ENCODE measurements at places on chromosomes 2 and 18. TPM values are rescaled to one million over a fixed set of nuclear protein-coding genes. Genes with fewer than 3 reads are reported as not detected.

DNA sequence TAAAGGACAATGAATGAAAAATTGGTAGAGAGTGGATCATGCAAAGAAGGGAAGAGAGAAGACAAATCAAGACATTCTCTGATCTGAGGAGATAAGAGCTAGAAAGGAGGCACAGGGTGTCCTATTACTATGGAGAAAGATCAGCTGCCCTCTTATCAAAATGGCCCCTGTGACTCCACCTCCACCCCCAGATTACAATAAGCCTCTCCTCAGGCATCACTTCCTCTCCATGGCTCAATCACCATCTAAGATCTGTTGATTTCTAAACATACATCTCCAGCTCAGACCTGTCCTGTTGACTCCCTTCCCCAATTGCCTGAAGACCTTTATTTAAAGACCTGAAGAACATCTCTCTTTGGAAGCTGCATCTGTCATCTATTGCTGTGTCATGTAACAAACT, 43.2 kb downstream of the SP100 start:
- H3K27me3 ChIP-seq = no peaks in the 10 kb centered on the region
- H3K36me3 ChIP-seq = peaks cover 92% of the 10 kb centered on the region
- H3K4me3 ChIP-seq = no peak overlapping the region
- H3K27ac ChIP-seq = no peak overlapping the region

- H3K36me3 ChIP-seq = no peaks in the 10 kb centered on the region
- no peak overlapping the region for H3K27ac ChIP-seq
- H3K4me3 ChIP-seq = no peak overlapping the region
- no peak for DNase-seq
- peaks cover 5% of the 10 kb centered on the region for H3K4me1 ChIP-seq
These were observed 1.4 kb downstream of the SNORC start for GRCh38 chr2:232871418-232871834.

DNA sequence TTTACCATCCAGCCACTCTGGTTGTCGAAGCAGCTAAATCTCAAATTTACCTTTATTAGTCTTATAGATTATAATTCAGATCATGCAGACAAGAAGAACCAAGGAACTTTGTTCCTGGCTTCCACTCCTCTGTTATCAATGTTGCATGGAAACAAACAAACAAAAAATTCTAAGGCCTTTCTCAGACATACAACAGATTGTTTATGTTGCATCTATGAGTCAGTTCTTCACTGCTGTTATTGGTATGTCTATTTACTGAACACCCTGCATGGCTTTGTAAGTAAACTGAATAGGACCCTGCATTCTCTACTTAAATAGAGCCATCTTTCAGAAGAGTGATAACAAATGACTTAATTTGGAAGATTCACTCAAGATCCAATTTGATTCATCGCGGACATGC, 1.6 kb upstream of the ANKRD44 start:
- no peak overlapping the region for H3K27ac ChIP-seq
- no peaks in the 10 kb centered on the region for H3K27me3 ChIP-seq
- no peak overlapping the region for H3K4me3 ChIP-seq
- H3K4me1 ChIP-seq = peaks cover 33% of the 10 kb centered on the region
- no peaks in the 10 kb centered on the region for H3K36me3 ChIP-seq

- DNase-seq = no peak
- no peaks in the 10 kb centered on the region for H3K36me3 ChIP-seq
- H3K27me3 ChIP-seq = no peaks in the 10 kb centered on the region
These were observed 175.7 kb upstream of the POU3F3 start for GRCh38 chr2:104678181-104678580.

- no peaks in the 10 kb centered on the region for H3K36me3 ChIP-seq
- peaks cover 22% of the 10 kb centered on the region for H3K4me1 ChIP-seq
- H3K27me3 ChIP-seq = no peaks in the 10 kb centered on the region
- H3K27ac ChIP-seq = no peak overlapping the region
These were observed 7.1 kb upstream of the KLF11 start for GRCh38 chr2:10036095-10036884.

DNA sequence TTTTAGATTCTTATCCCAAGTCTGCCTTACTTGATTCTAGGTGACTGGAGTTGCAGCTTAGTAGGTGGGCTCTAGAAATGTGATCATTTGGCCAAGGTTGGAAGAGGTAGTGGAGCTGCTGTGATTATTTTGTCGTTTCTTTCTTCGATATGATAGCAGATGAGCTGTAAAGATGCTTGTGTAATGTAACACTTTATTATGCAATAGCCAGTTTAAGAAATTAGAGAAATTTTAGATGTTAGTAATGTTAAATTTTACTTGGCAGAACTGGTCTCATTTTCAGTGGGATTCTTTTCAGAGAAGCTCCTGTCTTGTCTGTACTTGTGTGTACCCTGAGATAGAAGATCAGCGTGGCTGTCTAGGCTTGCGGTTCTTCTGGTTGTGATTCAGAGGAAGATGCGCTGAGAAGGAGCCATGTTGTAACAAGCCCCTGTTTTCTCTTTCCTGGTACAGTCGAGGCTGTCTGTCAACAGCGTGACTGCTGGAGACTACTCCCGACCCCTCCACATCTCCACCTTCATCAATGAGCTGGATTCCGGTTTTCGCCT, 9.3 kb downstream of the TSN start:
- no peak overlapping the region for H3K27ac ChIP-seq
- no peaks in the 10 kb centered on the region for H3K27me3 ChIP-seq
- H3K4me1 ChIP-seq = no peaks in the 10 kb centered on the region
- no peak for DNase-seq

- no peak overlapping the region for H3K4me3 ChIP-seq
- no peak for DNase-seq
- no peak overlapping the region for H3K27ac ChIP-seq
- H3K4me1 ChIP-seq = peaks cover 35% of the 10 kb centered on the region
- H3K36me3 ChIP-seq = peaks cover 23% of the 10 kb centered on the region
- H3K27me3 ChIP-seq = no peaks in the 10 kb centered on the region
These were observed 126.4 kb downstream of the MAP4K4 start for GRCh38 chr2:101823859-101824258.

The ARHGAP28 gene
- total RNA-seq = not detected

GRCh38 chr2:114814355-114814754, 371.9 kb downstream of the DPP10 start:
- no peaks in the 10 kb centered on the region for H3K36me3 ChIP-seq
- DNase-seq = no peak
- H3K27ac ChIP-seq = no peak overlapping the region
- no peak overlapping the region for H3K4me3 ChIP-seq
- H3K27me3 ChIP-seq = no peaks in the 10 kb centered on the region

DNA sequence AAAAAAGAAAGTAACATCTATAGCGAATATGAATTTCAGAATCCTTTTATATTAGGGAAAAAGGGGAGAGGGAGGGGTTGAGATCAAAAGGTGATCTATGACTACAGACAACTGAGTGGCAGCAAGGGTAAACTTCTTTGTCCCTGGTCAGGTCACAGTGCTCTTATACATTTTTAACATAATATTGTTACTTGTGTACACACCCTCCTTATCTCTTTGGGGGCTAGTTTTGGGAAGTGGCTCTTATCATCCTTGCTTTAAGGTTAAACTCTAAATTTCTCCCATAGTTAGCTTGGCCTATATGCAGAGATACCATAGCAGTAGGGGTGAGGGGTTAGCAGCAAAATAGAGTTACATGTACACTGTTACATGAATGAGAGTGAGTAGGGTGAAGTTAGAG, 31.6 kb upstream of the ATG16L1 start:
- H3K36me3 ChIP-seq = no peaks in the 10 kb centered on the region
- no peak overlapping the region for H3K4me3 ChIP-seq
- DNase-seq = no peak
- H3K27ac ChIP-seq = no peak overlapping the region

The CTLA4 gene
- 52.0 TPM for total RNA-seq

GRCh38 chr2:83368916-83369315, 1090.2 kb downstream of the SUCLG1 start:
- no peaks in the 10 kb centered on the region for H3K27me3 ChIP-seq
- no peaks in the 10 kb centered on the region for H3K36me3 ChIP-seq
- H3K4me3 ChIP-seq = no peak overlapping the region
- H3K4me1 ChIP-seq = no peaks in the 10 kb centered on the region
- DNase-seq = no peak

DNA sequence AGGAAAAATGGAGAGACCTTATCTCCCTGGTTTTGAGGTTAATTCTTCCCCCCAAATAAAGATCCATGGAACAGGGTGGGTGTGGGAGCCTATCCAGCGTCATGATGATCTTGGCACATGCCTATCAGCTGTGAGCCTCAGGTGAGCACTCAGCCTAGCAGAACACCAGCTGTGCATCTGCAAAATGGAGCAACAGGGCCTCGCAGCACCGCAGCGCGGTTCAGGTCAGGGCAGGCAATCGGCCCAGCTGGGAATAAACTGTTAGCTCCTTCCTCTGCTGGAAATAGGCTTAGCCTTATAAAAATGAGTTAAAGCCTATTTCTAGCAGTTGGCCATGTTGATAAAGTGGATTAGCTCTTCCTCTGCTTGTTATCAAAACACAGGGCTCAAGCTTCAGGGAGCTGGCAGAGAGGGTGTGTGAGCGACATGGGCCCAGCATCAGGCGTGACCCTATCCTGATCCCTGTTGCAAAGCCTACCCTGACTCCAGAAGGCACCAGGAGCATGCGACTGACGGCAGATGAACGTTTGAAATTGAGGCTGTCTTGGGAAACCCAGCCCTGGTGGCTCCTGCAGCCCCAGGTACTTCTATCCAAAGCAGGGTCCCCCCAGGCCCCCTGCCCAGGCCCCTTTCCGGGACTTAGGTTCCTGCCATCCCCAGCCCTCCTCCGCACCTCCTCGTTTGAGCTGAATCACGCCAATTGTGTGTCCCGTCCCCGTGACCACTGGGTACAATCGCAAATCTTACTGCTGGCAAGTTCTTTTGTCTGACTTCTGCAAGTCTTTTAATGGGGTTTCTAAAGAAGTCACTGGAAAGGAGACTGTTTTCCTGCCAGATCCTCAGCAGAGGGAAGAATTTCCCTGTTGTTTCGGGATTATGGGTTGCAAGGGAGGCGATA, 35.4 kb downstream of the ARHGEF4 start:
- H3K27me3 ChIP-seq = no peaks in the 10 kb centered on the region
- H3K4me1 ChIP-seq = no peaks in the 10 kb centered on the region
- no peaks in the 10 kb centered on the region for H3K36me3 ChIP-seq
- H3K4me3 ChIP-seq = no peak overlapping the region

The TOGARAM2 gene
- 2.3 TPM for total RNA-seq

- no peaks in the 10 kb centered on the region for H3K4me1 ChIP-seq
- no peak for DNase-seq
- H3K27ac ChIP-seq = no peak overlapping the region
- H3K36me3 ChIP-seq = no peaks in the 10 kb centered on the region
- H3K4me3 ChIP-seq = no peak overlapping the region
These were observed 8.2 kb downstream of the KCTD1 start for GRCh38 chr18:26540043-26540628.

DNA sequence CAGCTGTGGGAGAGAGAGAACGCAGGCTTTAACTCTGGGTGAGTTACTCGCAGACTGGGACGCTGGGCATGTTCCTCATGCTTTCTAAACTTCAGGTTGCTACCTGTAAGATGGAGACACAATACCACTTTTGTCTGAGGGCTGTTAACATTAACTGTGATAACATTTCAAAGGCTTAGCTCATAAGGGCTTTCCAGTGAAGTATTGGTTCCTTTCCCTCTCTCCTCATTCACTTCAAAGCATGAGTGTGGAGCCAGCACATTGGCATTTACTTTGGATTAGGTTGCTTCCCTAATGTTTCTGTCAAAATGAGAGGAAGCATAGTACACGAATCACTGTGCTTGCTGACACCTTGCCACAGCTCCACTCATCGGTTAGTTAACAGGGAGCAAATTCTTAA, 30.2 kb downstream of the INSIG2 start:
- no peak for DNase-seq
- no peak overlapping the region for H3K27ac ChIP-seq
- no peaks in the 10 kb centered on the region for H3K36me3 ChIP-seq
- H3K27me3 ChIP-seq = no peaks in the 10 kb centered on the region

The SERPINB8 gene
- total RNA-seq = 9.8 TPM

The ADCYAP1 gene
- not detected for total RNA-seq

GRCh38 chr2:136051725-136052048, 66.3 kb upstream of the DARS1 start:
- H3K36me3 ChIP-seq = no peaks in the 10 kb centered on the region
- DNase-seq = no peak
- H3K27me3 ChIP-seq = no peaks in the 10 kb centered on the region
- peaks cover 69% of the 10 kb centered on the region for H3K4me1 ChIP-seq
- H3K4me3 ChIP-seq = no peak overlapping the region

DNA sequence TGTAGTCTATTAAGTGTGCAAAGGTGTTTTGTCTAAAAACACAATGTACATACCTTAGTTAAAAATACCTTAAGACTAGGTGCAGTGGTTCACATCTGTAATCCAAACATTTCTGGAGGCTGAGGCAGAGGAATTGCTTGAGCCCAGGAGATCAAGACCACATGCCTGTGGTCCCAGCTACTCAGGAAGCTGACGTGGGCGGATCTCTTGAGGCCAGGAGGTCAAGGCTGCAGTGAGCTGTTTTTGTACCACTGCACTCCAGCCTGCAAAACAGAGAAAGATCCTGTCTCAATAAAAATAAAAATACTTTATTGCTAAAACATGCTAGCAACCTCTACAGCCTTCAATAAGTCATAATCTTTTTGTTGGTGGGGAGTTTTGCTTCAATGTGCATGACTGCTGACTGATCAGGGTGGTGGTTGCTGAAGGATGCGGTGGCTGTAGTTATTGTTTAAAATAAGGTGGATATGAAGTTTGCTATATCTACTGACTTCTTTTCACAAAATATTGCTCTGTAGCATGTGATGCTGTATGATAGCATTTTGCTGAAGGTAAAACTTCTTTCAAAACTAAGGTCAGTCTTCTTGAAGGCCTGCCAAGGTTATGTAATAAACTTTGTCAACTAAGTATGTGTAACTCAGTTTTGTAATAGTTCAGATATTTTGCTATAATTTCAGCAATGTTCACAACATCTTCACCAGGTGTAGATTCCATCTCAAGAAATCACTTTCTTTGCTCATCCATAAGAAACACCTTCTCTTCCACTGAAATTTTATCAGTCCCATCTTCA, 1238.0 kb upstream of the NRXN1 start:
- H3K27me3 ChIP-seq = no peaks in the 10 kb centered on the region
- no peaks in the 10 kb centered on the region for H3K4me1 ChIP-seq
- H3K27ac ChIP-seq = no peak overlapping the region

- no peaks in the 10 kb centered on the region for H3K27me3 ChIP-seq
- H3K36me3 ChIP-seq = no peaks in the 10 kb centered on the region
- H3K4me1 ChIP-seq = peaks cover 3% of the 10 kb centered on the region
- no peak for DNase-seq
- no peak overlapping the region for H3K27ac ChIP-seq
- H3K4me3 ChIP-seq = no peak overlapping the region
These were observed 52.4 kb downstream of the BABAM2 start for GRCh38 chr2:27942612-27943547.

All from CD4-positive, alpha-beta T cell (primary cell).